ENCODE measurements at places on chromosomes 5 and 9.

DNA sequence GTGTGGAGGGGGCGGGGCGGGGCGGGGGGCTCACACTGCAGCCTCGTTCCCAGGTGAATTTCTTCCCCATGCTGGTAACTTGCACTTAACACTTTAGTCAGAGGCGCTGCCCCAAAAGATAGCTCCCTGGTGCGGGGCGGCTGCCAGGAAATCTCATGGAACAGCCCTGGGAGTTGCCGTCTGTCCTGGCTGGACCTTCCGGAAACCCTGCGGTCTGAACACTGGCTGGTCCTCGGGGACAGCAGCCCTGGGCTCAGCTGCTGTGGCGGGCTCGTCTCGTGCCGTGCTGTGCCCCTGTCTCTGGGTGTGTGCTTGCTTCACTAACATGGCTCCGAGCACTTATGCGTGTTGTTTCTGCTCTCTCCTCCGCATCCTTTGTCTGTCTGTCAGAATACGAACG, 25.8 kb downstream of the PTGES2 start:
- DNase-seq, result no peak

GRCh38 chr9:81969971-81970370, 18.6 kb upstream of the SPATA31D1 start:
- DNase-seq, result no peak

DNA sequence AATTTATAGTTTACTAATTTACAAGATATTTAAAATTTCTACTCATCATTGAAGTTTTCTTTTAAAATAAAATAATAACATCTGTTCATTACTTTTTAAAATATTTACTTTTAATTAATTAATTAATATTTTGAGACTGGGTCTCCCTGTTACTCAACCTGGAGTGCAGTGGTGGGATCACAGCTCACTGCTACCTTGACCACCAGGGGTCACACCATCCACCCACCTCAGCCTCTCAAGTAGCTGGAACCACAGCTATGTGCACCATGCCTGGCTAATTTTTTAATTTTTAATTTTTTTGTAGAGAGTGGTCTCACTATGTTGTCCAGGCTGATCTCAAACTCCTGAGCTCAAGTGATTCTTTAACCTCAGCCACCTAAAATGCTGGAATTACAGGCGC, 1013.6 kb downstream of the CDH9 start:
- no peak for DNase-seq

- no peak for DNase-seq
Observed at GRCh38 chr9:19994296-19994695, 205.5 kb upstream of the SLC24A2 start.

DNA sequence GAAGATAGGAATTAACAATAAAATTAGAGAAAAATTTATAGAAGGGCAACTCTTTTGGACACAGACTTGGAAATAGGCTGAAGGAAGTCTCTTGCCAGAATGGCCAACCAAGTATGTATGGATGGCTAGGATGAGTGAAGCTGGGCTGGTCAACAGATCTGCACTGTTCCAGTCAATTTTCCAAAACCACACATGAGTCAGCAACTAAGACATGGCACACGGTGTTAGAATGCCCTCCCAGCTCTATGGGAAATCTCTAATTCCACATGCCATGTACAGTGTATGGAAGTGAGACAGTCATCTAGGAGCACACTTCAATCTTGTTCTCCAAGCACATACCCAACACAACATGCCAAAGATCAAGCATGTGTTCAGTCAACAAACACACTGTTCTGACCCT, 129.6 kb downstream of the GLIS3 start:
- no peak for DNase-seq
